Cortex of kidney (tissue), 1 donor: ENCODE measurements at places on chromosomes 12 and 14.

DNA sequence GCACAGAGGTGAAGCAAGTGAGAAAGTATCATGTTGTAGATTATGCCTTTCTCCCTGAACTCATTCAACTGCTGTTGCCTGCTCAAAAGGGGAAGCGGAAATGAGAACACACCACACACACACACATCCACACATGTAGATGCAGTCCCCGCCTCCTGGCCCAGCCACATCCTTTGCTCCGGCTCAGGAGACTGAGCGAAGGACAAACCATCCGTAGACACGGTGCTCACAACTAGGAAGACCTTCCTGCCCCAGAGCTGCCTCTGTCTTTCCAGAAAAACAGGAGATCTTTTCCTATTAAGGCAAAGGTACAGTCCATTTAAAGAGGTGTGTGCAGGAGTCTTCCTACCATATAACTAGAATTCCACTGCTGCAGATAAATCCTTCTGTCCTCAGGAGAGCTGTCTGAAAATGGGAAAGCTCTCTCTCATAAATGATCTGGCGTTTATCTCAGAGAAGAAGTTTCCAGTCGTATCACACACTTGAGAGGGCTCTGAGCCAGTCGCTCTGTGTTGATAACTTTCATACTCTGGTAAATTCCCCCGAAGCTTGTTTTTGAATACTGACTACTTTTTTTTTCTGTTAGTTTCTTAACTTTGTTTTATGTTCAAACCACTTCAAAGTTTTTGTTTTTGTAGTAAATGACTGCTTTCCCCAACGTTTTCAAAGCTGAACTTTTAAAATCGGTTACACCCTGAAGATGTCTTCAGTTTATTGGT lies at the start of gene TESPA1:
Gene TESPA1 (minus strand): TSS at position 105 of the 719 bp plus-strand sequence. CDS start 10,200 bp downstream, outside the sequence.
- no peak for DNase-seq

DNA sequence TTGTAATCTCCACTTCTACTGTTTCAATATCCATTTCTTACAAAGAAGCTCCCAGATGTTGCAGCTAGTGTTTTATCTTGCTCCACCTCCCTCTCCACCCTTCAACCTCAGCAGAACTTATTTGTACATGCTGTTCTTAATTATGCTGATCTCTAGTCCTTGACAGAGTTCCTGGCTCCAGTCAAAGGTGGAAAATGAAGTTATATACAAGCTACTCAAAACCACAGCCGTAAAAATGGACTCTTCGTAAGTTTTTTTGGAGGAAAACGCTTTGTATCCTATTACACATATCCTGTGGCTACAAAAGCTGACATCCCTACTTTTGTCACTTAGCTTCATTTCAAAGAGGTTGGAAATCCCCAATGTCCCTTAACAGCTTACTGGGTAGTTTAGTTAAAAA lies 1.3 kb downstream of the CLEC1A start:
- no peak for DNase-seq

DNA sequence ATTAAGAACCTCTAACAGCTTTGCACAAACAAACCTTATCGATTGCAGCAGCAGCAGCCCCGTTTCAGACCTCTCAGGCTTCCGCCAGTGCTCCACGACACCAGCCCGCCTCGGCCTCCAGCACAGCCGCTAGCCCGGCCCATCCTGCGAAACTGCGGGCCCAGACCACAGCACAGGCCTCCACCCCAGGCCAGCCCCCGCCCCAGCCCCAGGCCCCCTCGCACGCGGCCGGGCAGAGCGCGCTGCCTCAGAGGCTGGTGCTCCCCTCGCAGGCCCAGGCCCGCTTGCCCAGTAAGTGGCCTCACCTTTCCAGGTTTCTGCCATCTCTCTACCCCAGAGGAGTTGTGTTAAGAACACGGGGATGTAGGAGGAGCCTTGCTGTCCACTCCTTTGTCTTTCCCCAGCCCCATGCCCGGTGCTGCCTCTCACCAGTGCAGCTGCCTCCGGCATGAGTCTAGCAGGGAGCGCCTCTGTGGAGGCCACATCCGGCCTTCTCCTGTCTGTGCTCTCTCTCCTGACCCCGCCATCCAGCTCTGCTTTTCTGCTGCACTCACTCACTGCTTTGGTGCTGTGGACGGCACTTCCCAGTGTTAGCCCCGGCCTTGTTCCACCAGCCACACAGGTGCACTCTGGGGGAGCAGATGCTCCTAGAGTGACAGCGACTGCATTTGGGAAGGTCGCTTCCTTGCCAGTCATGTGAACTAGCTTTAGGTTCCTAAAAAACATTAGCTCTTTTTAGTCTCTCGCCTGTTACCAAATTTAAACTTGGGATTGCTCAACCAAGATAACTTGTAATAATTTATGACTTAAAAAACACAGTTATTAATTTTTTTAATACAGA lies 71.5 kb downstream of the EP400 start:
- DNase-seq: no peak

- no peak for DNase-seq
Measured at GRCh38 chr12:13114251-13115052, 11.0 kb upstream of the GSG1 start.

- DNase-seq: no peak
Measured at GRCh38 chr14:38129705-38130104, 78.0 kb upstream of the SSTR1 start.

DNA sequence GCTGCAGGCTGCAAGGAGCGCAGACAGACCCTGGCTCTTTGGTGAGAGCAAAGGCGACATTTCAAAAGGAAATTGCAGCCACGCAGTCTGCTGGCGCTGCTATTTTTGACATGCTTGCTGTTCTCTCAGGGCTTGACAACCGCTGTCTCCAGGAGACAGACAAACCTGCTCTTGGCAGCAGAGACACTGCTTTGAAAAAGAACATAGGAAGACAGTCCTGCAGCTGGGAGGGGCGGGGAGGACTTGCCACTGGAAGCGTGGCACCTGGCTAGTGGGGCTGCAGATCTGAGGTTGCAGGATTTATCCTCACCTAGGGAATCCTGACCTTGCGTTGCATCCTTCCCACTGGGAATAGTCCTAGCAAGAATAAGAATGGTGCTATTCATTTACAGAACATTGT lies 91.8 kb upstream of the KCNA1 start:
- no peak for DNase-seq

DNA sequence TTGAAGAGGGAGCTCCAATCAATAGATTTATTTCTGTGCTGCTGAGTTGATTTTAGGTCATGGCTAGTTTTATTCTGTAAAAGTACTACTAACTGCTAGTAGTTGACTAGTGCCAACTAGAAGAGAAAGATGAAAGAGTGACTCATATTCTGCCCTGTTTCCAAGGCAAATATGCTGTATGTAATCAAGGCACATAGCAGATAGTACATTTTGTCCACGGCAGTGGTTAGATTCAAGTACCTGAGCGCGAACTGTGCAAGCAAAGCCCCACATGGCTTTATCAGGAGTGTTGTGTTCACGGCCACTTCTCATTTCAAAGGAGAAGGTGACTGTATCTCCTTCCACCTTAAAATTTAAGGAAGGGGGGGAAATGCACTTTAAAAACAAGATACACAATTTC lies 126.8 kb downstream of the TRAFD1 start:
- DNase-seq: no peak

GRCh38 chr12:124759841-124760503 lies 103.7 kb downstream of the SCARB1 start:
- DNase-seq: no peak
